Stimulated activated CD4-positive, alpha-beta T cell treated with anti-CD3 and anti-CD28 coated beads, Interleukin-12 subunit alpha, Interleukin-12 subunit beta, amount 100 ng/mL, for 4 hours (primary cell): ENCODE measurements at places on chromosomes 12 and 14.

- no peak for DNase-seq
These were observed 247.9 kb downstream of the NELL2 start for GRCh38 chr12:44628180-44628579.

- no peak for DNase-seq
These were observed 11.5 kb downstream of the GTF2A1 start for GRCh38 chr14:81209167-81209836.

DNA sequence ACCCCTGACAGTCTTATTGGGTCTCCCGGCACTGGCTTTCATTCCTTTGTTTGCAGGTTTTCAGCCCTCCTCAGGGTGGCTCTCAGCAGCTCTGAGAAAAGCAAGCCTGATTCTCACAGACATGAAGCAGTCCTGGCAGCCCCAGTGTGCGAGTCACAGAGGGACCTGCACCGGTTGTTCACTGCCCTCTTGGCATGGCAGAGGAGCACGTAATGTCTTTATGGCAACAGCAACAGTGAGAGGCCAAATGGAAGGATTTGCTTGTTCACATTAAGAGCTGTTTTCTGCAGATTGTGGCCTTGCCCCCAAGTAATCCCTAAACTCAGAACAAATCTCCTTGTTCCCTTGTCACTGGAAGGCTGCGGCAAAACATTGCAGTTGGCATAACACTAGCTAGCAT, 3.4 kb downstream of the KCNA5 start:
- no peak for DNase-seq

- no peak for DNase-seq
These were observed 11.3 kb upstream of the LTA4H start for GRCh38 chr12:96046543-96047228.

GRCh38 chr14:29607169-29607568, 320.5 kb downstream of the PRKD1 start:
- DNase-seq: no peak

- DNase-seq: no peak
These were observed 2.7 kb downstream of the SSH1 start for GRCh38 chr12:108854451-108855283.

- DNase-seq: peak; percentile 53
These were observed 197.2 kb upstream of the PLEKHG7 start for GRCh38 chr12:92505254-92506231.

DNA sequence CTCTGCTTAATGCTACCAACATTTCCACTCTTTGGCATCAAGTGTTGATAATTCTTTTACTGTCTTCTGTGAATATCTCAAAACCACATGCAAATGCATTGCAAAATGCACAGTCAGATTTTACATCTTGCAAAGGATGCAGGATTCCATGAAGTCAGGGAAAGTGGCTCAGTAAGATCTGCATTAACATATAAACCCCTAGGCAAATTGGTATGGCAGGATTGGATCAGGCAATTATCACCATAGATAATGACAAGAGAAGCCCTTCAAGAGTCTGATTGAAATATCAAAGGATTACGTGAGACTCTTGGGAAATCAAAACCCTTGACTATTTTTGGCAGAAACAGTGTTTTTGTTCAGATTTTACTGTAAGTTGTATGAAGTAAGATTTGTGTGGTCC, 71.0 kb downstream of the TMTC2 start:
- no peak for DNase-seq

DNA sequence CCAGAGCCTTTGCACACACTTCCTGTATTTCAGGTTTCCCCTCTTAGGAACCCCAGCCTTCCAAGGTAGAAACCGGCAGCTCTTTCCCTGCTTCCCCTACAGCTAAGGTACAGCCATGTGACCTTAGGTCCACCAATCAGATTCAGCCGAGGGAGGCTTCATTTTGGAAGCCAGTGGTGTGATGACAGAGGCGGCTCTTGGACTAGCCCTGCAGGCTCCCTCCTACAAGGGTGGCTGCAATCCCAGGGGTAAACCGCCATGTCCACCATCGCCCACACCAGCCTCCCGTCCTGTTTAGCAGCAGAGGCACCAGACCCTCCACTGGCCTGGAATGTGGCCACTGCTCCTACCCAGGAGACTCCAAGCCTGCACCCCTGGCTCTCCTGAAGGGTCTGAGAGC, 65.6 kb downstream of the SERPINA3 start:
- no peak for DNase-seq

- no peak for DNase-seq
These were observed 37.2 kb downstream of the GABARAPL1 start for GRCh38 chr12:10249690-10250455.

DNA sequence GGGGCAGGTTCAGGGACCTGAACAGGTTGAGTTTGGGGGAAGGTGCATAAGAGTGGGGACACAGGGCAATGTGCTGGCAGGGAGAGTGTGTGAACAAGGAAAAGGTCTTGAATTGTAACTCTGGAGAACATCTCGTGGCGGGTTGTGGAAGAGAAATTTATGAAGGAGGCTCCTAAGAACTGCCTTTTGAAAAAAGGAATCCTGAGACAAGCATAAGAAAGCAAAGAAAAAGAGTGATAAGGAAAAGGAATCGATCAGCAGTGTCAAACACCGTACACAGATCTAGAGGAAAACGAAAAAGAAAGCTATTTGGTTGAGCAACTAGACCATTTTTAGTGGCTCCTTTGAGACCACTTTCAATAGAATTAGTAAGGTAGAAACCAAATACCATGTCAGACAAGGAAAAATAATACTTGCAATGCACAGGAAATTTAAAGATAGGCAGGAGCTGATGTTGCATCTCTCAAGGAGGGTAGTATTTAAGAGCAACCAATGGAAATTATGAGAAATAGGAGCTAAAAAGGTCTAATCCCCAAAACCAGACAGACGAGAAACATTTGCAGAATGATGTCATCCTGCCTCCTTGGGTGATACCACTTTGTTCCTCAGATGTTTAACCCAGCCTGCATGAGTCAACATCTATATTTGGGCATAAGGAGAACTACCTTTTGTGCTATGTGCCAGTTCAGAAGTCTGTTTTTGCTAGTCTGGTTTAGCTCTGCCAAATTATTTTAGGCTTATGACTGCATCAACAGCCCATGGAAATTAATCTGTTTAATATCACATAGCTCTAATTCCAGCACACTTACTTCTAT, 64.5 kb upstream of the STK38L start:
- no peak for DNase-seq

- no peak for DNase-seq
These were observed 152.9 kb downstream of the CAND1 start for GRCh38 chr12:67422081-67422480.

DNA sequence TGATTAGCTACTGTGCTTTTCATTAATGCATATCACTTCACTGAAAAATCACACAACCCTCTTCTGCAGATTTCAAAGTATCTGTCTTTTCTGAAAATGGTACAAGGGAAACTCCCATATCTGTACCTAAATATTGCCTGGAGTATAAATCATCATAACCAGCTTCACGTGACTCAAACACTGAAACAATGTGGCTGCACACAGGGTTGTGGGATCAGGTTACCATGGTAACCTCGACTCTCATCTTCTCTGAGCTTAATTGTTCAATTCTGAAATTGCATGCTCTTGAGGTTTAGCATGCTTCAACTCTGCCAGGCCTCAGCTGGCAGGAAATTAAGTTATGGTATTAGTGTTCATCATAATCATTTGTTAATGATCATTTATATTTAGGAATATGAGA, 77.5 kb upstream of the CPSF6 start:
- DNase-seq: peak; percentile 11

GRCh38 chr12:3962631-3963483, 89.7 kb upstream of the PARP11 start:
- DNase-seq: peak; percentile 45

GRCh38 chr12:96879301-96879700, 27.8 kb upstream of the NEDD1 start:
- no peak for DNase-seq

DNA sequence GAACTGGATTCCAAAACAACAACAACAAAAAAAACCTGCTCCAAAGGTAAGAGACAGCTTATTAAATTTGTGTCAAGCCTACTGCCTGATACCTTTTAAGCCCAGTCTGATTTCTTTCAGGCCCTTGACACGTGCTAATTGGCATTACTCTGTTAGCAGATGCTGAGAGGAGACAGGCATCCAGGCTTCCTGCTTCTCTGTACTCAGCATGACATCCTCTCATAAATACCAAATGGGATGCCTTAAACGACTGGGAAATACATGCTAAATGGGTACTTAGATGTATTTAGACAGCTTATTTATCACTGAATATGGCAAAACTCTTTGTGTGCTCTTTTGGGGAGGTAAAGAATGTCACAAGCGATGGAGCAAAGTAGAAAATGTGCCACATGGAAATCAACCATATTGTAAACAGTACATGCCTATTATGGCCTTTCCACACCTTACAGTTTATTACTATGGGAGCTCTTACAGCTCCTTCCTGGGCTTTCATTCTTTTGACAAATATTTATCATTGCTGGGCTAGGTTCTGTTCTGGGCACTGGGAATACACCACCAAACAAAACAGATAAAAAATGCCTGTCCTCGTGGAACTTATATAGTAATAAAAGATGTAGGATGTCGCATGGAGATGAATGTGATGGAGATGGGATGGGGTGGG, 11.5 kb upstream of the PCED1B start:
- no peak for DNase-seq

GRCh38 chr12:6336889-6337853, 4.7 kb downstream of the TNFRSF1A start:
- DNase-seq: no peak

DNA sequence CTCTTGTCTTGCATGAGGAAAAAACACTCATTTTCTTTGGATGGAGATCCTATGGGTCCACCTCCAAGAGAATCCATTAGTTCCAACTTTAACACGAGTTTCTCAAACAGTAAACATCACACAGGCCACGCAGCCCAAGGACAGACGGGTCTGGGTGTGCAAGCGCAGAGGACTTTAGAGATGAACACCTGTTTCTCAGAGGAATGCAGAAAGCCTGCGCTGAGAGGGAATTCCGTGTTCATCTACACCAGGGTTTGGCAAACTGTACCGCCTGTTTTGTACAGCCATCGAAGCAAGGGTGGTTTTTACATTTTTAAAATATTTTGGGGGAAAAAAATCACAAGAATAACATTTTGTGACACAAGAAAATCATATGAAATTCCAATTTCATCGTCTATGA, 79.4 kb downstream of the RBM19 start:
- DNase-seq: no peak

GRCh38 chr12:50016501-50017475, 8.5 kb downstream of the RACGAP1 start:
- DNase-seq: no peak

- no peak for DNase-seq
These were observed 10.2 kb upstream of the PRKAG1 start for GRCh38 chr12:49028666-49029275.

DNA sequence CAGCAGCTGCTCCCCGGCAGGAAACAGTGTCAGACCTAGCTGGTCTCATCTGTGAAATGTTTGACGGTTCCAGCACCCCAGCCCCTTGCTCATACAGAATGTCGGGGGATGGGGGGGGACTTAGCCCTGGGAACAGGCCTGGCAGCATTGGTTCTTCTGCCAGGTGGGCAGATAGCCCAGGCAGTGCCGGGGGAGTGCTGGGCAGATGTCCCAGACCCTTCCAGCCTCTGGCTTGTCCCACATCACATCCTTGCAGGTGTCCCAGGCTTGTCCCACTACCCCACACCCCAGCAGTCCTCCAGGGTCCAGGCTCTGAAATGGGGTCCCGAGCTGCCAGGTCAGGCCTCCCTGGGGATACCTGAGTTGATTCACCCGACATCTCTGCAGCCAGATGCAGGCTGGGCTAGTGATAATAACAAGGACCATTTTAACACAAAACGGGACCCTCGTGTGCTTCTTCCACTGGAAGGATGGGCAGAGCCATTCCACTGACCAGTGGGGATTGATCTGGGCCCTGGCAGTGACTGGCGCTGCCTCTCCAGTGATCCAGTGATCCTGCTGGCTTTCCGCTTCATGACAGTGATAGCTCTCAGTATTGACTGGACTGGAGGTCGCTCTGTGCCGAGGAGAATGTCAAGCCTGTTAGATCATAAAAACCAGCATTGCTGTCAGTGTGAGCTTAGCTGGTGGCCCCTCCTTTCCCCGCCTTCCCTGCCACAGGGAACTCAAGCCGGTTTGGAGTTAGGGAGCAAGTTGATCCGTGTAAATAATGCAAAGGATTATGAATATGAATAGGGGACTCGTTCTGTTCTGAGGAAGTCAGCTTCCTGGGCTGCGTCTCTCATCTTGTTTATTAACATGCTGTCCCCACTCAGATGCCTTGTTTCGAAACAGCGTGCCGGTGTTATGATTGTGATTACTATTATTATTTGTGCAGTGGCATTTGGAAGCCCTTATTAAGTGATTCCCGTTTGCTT, 180.6 kb downstream of the AACS start:
- DNase-seq: no peak

DNA sequence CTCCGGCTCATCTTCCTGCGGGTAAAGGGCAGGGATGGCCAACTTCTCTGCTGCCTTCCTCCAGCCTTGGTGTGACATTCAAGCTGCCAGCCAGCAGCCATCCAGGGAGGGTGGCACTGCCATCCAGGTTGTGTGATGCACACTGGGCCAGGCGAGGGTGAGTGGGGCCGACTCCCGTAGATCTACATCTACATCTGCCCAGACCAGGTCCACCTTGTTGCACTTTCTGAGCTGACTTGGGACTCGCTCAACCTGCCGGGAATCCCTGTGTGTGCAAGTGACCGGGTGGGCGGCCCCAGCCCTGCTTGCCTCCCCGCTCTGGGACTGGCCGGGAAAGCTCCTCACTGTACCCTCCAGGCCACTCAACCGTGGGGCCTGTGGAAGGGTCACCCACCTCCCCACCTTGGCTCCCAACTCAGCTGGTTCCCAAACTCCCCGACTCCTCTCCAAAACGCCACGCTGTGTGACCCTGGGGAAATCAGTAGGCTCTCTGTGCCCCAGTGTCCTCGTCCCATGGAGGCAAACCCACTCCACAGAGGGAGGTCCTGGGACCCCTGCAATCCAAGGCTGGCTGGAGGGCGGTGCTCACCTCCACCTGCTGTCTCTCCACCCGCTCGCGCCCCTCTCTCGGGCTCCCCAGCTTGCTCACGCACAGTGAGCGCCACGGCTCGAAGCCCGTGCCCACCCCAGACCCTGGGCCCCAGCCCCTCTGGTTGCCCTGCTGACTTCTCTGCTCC, 14.7 kb downstream of the JAG2 start:
- no peak for DNase-seq

GRCh38 chr12:72622556-72622955, 350.4 kb downstream of the TRHDE start:
- no peak for DNase-seq

GRCh38 chr14:68192935-68193334, 373.4 kb downstream of the RAD51B start:
- DNase-seq: no peak

GRCh38 chr14:79186523-79186922, 1016.4 kb downstream of the NRXN3 start:
- no peak for DNase-seq

- no peak for DNase-seq
These were observed 299.8 kb downstream of the ITPR2 start for GRCh38 chr12:26533211-26533610.
